Neuronal stem cell (in vitro differentiated cells): ENCODE measurements at places on chromosomes 3 and 15.
A peak's percentile ranks its signal among the peaks of the same experiment; 100 is the strongest.

GRCh38 chr3:21790466-21790865, 39.5 kb upstream of the ZNF385D start:
- H3K27me3 ChIP-seq: no peaks in the 10 kb centered on the region
- no peak overlapping the region for H3K27ac ChIP-seq
- H3K36me3 ChIP-seq: no peaks in the 10 kb centered on the region
- no peaks in the 10 kb centered on the region for H3K4me1 ChIP-seq

- no peaks in the 10 kb centered on the region for H3K27me3 ChIP-seq
- peaks cover 16% of the 10 kb centered on the region for H3K4me1 ChIP-seq
- H3K27ac ChIP-seq: no peak overlapping the region
- no peak overlapping the region for H3K4me3 ChIP-seq
Measured at GRCh38 chr3:177590826-177591225, 393.5 kb upstream of the TBL1XR1 start.

DNA sequence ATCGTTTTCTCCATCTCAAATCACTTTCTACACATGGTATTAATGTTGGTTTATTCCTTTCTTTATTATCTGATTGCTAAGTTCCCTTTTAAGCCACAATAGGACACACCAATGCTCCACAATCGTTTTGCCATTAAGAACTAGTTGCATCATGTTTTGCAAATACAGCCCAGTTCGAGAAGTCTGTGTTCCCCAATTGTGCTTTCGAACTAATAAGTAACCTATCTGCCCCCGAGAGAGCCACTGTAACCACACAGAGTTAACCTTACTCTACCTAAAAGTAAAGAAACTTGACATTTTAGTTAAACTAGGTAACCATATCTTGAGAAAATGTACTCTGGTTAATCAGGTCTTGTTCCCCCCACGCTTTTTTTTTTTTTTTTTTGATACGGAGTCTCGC, 39.1 kb downstream of the MAGI1 start:
- no peaks in the 10 kb centered on the region for H3K36me3 ChIP-seq
- DNase-seq: no peak
- H3K27ac ChIP-seq: no peak overlapping the region
- H3K27me3 ChIP-seq: no peaks in the 10 kb centered on the region
- H3K4me1 ChIP-seq: no peaks in the 10 kb centered on the region

GRCh38 chr3:12840591-12841148, 695 bp downstream of the RPL32 start:
- no peak for DNase-seq
- no peak overlapping the region for H3K27ac ChIP-seq
- peak overlapping the region; percentile 94 for H3K4me3 ChIP-seq
- H3K36me3 ChIP-seq: peaks cover 38% of the 10 kb centered on the region

- no peaks in the 10 kb centered on the region for H3K27me3 ChIP-seq
- peak overlapping the region; percentile 8 for H3K27ac ChIP-seq
- no peak overlapping the region for H3K4me3 ChIP-seq
Measured at GRCh38 chr3:51340013-51340829, 44.9 kb upstream of the MANF start.
